ENCODE measurements at places on chromosomes 7 and 10.

DNA sequence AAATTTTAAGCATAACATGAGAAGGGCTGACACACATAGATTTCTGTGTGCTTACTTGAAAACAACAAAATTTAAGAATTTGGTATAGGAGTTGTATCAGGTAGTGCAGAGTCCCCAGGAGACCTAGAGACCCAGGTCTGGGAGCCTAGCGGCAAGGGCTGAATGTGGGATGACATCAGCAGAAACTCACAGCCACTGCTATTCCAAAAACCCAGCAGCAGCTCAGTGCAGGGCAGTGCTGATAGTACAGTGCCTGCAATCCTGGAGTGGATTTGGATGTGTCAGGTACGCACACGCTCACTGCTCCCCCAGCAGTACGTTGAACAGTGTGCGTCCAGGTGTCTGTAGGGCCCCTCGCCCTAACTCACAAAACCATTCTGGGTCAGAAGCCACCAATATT lies 87.1 kb downstream of the EGFR start:
- no peak for DNase-seq

- peak; percentile 36 for DNase-seq
These were observed 529 bp downstream of the HPS1 start for GRCh38 chr10:98446151-98446660.

DNA sequence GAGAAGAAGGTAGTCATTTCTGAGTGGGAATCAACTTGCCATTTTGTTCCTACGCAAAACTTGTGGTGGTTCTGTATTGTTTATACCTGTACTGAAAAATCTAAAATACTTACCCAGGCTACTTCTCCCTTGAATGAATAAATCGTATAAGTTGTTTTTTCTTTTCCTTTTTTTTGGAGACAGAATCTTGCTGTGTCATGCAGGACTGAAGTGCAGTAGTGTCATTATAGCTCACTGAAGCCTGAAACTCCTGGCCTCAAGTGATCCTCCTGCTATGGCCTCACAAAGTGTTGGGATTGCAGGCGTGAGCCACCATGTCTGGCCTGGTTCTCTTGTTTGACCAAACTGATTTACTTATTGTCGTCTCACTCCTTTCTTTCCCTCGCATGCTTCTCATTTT lies 27.9 kb downstream of the LUC7L2 start:
- no peak for DNase-seq

DNA sequence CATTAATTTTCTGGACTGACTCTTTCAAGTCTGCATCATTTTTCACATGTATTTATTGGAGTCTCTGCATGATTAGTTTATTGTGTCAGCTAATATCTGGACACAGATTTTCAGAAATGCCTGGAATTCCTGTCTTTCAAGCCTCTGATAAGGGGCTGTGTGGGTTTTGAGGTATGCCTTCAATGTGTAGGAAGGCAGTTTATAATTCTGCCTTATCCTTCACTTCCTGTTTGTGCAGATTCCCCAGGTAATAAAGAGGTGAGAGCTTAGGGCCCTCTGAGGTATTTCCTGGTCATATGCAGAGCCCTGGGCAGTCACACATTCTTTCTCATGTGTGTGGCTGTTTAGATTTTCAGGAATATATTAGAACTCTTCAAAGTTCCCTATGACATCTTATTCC lies 79.4 kb upstream of the PRKCQ start:
- DNase-seq: no peak

DNA sequence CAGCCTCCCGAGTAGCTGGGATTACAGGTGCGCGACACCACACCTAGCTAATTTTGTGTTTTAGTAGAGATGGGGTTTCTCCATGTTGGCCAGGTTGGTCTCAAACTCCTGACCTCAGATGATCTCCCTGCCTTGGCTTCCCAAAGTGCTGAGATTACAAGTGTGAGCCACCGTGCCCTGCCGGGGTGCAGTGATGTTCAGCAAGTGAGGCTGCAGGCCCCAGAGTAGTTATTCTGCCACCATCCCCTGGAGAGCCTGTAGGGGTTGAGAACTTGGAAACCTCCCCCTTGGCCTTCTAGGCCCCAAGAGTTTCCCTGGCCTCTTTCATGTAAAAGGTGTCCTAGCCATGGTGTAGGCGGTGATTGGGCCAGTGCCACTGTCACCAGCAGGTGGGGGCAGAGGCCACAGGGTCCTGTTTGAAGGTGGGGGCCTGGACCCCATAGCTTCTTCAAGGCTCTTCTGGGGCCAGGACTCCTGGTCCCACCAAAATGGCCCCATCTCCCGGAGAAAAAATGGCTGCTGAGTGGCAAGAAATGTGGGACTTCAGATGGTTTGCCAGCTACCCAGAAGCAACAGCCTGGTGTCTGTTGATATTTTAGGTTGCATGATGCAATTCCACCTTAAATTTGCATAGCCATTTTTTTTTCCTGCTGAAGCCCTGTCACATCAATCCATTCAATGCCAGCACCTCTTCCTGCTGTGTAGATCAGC lies 25.5 kb upstream of the INMT start:
- no peak for DNase-seq

DNA sequence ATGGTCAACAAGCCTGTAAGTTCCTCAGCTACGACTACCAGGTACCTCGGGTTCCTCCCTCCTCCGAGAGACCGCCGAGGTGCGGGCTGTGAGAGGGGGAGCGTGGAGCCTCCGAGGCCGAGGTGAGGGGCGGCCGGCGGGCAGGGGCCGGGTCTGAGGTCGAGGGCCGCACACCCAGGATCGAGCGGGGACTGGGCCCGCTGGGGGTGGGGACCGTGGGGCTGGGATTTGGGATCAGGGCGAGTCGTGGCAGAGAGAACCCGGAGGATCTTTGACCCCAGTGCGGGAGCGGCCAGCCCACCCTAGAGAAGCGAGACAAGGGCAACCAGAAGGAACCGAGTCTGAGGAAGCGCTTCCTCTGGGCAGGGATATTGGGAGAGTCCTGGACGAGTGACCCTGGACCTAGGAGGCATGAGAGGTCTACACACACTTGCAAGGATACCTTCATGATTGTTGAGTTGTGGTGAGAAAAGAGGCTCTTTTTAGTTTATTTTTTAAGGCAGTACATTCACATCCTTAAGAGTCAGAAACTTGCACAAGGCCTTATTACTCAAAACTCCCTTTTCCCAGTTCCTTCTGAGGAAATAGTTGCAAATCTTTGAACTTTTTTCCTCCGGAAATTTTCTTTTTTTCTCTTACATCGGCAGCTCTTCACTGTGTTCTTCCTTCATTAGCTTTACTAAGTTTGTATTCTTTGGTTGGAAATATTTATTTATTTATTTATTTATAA lies 395 bp downstream of the ZNF487 start:
- DNase-seq: no peak

- DNase-seq: peak; percentile 18
These were observed 129.5 kb upstream of the PCGF5 start for GRCh38 chr10:91090761-91091529.

- no peak for DNase-seq
These were observed 209.8 kb upstream of the POM121L12 start for GRCh38 chr7:52825611-52826010.

- DNase-seq: no peak
These were observed 195.5 kb downstream of the MAGI2 start for GRCh38 chr7:79257959-79258358.

DNA sequence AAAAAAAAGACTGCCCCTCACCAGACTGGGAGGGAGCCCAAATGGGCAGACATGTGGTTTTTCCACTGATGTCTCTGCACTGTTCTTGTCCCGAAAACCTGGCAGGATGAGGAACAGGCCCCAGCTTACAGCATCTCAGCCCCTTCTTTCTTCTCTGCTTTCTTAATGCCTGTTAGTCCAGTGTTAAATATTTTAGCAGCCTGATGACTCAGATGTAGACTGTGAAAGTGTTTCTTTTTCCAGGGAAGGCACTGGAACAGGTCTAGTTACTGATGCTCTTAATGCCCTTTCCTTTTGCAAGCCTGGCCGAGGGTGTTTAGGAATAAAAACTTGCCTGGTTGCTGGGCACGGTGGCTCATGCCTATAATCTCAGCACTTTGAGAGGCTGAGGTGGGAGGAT lies 107.7 kb downstream of the TACC2 start:
- no peak for DNase-seq

DNA sequence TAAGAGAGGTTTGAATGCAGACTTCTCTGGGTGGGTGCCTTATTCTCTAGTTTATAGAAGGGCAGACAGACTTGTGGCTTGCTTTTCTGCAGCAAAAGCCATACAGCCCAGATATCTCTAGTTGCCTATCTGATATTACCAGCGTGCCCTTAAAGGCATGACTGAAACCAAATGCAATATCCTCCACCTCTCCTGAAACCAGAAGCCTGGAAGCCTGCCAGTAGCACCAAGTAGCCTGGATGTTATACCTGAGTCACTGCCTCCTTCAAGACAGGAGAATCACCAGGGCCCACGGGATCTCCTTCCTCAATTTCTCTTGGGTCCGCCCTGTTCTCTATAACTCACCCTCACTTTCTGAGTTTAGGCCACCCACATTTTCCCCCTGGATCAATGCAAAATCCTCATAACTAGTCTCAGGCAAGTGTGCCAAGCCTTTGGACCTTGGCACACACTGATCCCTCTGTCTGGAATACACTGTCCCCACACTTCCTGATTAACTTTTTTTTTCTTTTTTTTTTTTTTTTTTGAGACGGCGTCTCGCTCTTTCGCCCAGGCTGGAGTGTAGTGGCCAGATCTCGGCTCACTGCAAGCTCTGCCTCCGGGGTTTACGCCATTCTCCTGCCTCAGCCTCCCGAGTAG lies 638.4 kb downstream of the GALNT17 start:
- peak; percentile 55 for DNase-seq

DNA sequence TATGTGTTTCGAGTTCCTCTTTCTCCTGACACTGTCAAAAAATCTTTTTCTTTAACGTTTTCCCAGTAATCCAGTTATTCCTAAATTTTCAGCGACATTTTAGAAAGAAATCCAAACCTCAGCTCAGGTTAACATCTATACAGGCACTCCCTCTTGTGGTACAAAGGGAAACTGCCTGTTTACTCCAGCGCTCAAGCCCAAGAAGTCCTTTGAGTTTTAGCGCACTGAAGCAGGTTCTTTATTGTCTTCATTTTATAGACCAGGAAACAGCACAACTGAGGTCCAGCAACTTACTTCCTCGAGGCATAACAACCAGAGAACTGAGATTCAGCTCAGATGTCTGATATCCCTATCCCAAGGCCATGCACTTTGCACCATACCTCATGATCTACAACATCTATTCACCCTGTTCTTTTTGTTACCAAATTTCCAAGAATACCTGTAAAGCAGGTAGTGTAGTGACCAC lies 287.2 kb upstream of the MKLN1 start:
- peak; percentile 72 for DNase-seq

- peak; percentile 79 for DNase-seq
These were observed 41.9 kb upstream of the PSMG3 start for GRCh38 chr7:1611708-1612241.

GRCh38 chr10:112512294-112512693 lies 65.3 kb downstream of the VTI1A start:
- DNase-seq: no peak

DNA sequence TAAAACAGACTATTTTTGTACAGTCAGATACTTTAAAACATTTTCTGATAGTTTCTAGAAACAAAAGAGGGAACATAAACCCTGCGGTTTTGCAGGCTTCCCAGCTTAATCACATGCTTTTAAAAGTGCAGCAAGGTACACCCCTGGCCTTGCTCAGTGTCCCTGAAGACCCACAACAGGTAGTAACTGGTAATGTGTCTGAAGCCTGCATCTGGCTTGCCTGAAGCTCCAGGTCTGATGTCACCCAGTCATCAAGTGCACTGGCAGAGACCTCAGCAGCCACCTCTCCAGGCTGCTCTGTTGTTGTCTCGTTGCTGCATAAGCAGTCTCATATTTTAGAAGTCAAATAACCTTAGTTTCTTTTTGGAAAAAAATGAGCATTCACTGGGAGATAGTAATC lies 376.1 kb upstream of the MTPN start:
- DNase-seq: no peak

- no peak for DNase-seq
These were observed 369.9 kb downstream of the CNTNAP2 start for GRCh38 chr7:146486519-146486918.

Data from fibroblast of skin of scalp (primary cell).